Stimulated activated CD4-positive, alpha-beta T cell treated with anti-CD3 and anti-CD28 coated beads, Interleukin-4, amount 100 ng/mL, for 48 hours (primary cell): ENCODE measurements at places on chromosomes 2 and 18.

DNA sequence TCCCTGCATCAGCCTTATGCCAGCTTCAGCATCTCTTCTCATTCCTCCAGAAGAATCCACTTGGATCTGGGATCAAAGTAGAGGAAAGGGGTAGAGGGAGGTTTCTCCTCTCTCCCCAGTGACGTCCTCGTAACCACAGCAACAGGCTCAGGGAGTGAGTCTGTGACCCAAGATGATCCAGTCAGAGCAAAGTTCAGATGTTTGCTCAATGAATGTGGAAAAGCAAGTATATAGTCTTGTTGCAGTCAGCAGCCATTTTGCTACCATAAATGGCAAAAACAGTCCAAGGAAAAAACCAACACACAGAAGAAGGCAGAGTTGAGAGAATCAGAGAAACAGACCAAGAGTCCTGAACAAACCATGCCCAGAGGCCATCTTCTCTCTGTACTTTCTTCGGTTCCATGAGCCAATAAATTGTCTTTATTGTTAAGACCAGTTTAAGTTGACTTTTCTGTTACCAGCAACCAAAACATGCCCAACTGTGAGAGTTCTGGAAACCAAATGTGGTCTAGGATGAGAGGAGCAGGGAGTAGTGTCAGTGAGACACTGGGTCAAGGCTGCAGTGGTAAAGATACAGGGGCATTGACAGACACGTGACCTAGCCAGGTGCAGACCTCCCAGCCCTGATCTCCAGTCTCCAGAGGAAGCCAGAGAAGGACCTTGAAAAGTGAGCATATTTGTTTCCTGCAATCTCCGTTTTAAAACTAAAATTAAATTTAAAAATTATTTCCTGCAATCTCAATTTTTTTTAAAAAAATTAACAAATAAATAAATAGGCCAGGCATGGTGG is 3.2 kb upstream of the CXCR1 start:
- DNase-seq: no peak

- no peak for DNase-seq
Measured at GRCh38 chr2:147659051-147659450, 185.8 kb upstream of the ACVR2A start.

DNA sequence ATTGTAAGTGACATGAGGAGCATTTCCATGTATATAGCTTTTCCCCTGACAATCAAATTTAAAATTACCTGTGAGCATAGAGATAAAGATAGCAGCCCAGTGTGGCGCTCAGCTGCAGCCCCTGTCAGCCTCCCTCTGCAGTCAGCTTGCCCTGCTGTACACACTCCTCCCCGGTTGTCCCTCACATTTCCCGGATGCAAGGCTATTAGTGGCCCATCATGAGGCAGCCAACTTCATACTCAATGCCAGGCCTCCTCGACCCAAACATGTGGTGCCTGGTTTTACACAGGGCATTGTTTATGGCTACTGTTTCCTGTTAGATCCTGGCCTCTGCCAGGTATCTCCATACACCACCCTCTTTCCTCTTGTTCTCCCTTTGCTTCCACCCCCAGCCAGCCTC is 116.1 kb upstream of the SH3BP4 start:
- DNase-seq: no peak

- DNase-seq: no peak
Measured at GRCh38 chr18:3594760-3595368, 144.9 kb downstream of the TGIF1 start.

GRCh38 chr2:37641582-37642171 is 29.8 kb downstream of the CDC42EP3 start:
- no peak for DNase-seq

- no peak for DNase-seq
Measured at GRCh38 chr2:21646345-21646744, 522.6 kb downstream of the TDRD15 start.
